Stimulated activated CD4-positive, alpha-beta T cell treated with anti-CD3 and anti-CD28 coated beads, Interleukin-12 subunit alpha, Interleukin-12 subunit beta, amount 100 ng/mL, for 48 hours (primary cell): ENCODE measurements at places on chromosomes 11 and 22.

DNA sequence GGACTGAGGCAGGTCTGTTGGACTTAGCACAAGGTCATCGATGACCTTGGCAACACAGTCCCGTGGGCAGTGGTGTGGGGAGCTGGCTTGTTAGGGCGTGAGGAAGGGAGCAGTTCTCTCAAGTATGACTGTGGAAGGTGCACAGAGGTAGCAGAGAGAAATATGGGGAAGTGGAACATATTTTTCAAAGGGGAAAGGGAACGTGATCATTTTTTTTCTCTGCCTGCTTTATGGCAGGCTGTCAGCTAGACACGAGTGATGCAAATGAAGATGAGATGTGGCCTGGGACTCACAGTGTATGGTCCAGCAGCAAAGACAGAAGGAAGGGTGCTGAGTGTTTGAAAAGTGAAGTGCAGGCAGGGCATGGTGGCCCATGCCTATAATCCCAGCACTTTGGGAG is 30.6 kb downstream of the ADAMTS8 start:
- no peak for DNase-seq

DNA sequence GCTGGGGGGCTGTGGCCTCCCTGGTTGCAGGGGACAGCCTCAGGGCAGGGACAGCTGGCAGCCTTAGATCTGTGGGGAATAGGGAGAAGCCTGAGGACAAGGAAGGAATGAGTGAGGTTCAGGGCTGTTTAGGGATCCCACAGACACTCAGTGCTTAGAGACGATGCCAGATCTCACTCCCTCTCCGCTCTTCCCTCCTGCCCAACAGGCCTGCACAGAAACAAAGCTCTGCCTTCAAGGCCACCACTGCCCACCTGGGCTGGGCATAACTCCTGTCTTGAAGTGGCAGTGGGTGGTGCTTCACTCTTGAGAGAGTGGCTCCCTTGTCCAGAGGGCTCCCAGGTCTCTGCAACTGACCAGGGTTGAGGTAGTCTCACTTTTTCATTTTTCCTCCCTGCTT is 13.1 kb upstream of the CENATAC start:
- DNase-seq = no peak

GRCh38 chr11:13923716-13924650 is 38.5 kb upstream of the SPON1 start:
- DNase-seq = no peak

DNA sequence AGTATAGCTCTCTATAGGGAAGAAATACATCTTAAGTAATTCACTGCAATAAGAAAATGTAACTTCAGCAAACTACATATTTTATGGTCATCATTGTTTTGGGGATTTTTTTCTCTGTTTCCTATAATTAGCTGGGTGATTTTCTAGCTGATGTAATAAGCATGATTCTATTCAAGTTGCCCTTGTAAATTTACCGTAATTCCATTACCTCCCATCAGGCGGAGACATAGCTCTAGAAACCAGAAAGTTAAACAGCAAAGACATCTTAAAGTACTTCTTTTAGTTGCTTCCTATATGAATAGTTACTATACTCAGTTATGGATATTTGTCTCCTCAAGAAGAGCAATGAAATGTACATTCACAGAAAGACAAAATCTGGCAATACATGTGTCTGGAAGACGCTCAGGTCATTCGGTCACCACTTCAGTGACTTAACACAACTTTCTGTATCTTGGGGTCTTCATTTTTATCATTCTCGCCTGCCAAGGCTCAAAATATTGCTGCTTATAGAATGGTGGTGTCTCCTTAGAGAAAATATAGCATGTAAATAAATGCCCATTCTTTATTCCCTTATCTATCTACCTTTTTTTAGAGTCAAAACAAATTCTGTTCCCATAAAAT is 239.9 kb upstream of the ZC3H12C start:
- peak; percentile 5 for DNase-seq

- DNase-seq = no peak
Measured at GRCh38 chr11:67285541-67286498, 3.3 kb upstream of the ANKRD13D start.

DNA sequence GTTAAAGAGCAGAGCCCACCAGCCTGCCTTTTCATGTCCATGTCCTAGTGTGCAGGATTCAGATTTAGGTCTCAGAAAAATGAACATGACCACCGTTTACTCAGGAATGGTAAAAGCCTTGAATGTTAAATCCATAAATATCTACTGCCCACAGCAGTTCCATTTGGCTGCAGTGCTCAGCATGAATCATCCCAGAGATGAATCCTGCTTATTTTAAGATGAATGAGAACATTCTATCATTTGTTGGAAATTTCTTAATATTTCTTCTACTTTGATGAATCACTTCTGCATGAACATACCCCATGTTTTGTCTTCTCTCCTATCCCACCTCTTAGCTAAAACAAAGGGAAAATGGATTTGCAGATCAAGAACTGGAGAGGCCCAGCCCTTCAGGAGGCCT is 47.5 kb upstream of the AQP11 start:
- DNase-seq = no peak

- DNase-seq = no peak
Measured at GRCh38 chr11:60750911-60751310, 5.8 kb upstream of the MS4A15 start.

GRCh38 chr11:76614471-76615179 is 55.9 kb downstream of the LRRC32 start:
- DNase-seq = no peak

DNA sequence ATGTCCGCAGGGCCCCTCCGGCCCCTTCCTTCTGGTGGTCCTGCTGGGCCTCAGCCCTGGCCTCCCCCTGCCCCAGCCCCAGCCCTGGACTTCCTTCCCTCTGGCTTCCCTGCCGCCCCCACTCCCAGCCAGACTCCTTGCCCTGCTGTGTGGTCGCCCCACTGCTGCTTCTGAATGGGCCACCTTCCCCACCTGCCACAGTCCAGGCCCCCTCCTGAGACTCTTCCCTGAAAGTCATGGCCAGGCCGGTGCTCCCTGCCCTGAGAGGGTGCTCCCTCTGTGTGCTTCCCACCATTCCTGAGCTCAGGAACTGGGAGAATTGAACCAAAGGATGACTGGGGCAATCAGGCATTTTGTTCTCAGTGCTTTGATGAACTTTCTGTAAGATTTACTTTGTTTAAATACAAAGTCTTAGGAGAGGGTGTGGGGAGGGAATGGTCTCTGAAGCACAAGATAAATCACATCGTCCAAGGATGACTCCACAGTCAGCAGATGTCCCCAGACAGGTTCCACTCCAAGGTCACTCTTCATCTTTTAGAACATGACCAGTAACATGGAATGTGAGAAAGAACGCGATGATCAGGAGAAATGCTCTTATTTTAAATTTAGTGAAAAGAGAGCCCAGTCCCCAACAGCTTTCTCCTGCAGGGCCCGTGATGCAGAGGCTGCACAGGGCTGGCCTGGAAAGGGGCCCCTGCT is 774 bp downstream of the APOBEC3D start:
- DNase-seq = no peak

GRCh38 chr22:49300951-49301397 is 526.7 kb downstream of the BRD1 start:
- DNase-seq = no peak

GRCh38 chr11:80686889-80687288 is 1246.1 kb upstream of the TENM4 start:
- DNase-seq = no peak
